Glomerular endothelial cell (primary cell): ENCODE measurements at places on chromosomes 4 and X. TPM values are rescaled to one million over a fixed set of nuclear protein-coding genes. Genes with fewer than 3 reads are reported as not detected.
A peak's percentile ranks its signal among the peaks of the same experiment; 100 is the strongest.

The SPANXB1 gene
- total RNA-seq, result not detected in 2 replicates

The IL13RA2 gene
- 0.12 TPM in 1 of 2 replicates, not detected in the other for total RNA-seq

The PPP1R2C gene
- not detected in 2 replicates for total RNA-seq

The GPR173 gene
- total RNA-seq, result 2.4 and 5.5 TPM in 2 replicates

The MYOZ2 gene
- 0.06 and 0.10 TPM in 2 replicates for total RNA-seq

The COL25A1 gene
- 1.7 and 2.2 TPM in 2 replicates for total RNA-seq

The AKAP4 gene
- not detected in 2 replicates for total RNA-seq

The RPA4 gene
- total RNA-seq, result 0.87 and 2.3 TPM in 2 replicates

DNA sequence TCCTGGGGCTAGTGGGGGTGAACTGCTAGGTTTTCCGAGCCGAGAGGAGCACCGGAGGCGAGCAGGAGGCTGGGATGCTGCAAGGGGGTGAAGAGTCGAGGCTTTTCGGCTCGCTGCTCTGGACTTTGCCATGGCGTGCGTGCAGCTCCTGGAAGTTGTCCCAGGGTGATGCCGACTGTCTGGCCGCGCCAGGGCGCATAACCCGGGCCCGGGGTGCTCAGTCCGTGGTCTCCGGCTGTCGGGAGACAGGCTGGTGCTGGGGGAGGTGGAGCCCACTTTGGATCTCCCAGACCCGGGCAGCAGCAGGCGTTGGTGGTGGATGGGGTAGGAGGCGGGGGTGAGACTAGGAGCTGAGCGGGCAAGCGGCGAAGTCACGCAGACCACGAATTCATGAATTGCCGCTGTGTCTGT lies 793 bp downstream of the GRIA3 start:
- no peak for DNase-seq

GRCh38 chr4:23388699-23389395 lies 501.0 kb downstream of the PPARGC1A start:
- DNase-seq, result no peak

GRCh38 chrX:130543603-130544325 lies 142.0 kb downstream of the RBMX2 start:
- no peak for DNase-seq

- no peak for DNase-seq
These were observed 86.4 kb downstream of the PPA2 start for GRCh38 chr4:105387466-105387865.

DNA sequence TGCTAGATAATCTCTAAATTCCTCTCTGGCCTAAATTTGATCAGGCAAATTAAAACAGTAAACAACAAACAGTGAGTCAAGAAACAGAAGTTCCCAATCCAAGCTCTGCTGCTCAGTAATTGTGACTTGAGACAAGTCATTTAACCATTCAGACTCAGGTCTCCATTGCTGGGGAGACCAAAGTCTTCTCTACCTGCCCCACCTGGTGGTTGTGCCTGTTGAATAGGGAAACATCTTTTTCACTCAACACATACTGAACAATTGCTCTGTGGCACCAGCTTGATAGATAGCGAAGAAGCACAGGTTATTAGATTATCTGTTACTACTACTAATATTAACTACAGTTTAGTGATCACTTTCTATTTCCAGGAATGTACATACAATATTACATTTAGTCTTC lies 112.1 kb upstream of the EOLA2 start:
- DNase-seq, result no peak

GRCh38 chr4:56414135-56414670 lies 21.2 kb downstream of the PPAT start:
- no peak for DNase-seq

- no peak for DNase-seq
These were observed 216.4 kb upstream of the GYPA start for GRCh38 chr4:144356941-144357381.

DNA sequence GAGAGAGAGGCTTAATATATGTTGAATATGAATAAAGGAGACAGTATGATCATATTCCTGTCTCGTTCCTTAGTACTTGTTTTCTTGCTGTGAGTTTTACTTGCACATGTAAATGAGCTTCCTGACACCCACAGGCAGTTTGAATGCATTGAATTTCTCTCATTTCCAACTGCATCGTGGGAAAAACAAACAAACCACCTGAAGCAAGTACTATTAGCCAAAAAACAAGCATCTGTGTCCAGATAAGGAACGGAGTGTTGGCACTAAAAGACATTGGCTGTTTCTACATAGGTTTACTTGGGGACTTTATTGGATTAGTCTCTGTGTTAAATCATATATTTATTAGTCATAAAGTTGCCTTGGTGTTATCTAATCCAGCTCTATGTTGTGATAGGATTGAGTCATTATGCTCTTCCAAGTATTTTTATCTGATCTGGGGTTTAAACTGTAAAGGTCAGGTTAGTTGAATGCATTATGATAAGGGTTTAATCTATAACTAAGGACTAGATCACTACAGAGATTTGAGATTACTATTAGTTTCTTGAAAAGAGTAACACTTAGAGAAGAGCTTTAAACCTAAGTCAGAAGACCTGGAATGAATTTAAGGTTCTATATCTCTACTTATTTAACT lies 339.0 kb upstream of the SPANXN4 start:
- DNase-seq, result no peak

DNA sequence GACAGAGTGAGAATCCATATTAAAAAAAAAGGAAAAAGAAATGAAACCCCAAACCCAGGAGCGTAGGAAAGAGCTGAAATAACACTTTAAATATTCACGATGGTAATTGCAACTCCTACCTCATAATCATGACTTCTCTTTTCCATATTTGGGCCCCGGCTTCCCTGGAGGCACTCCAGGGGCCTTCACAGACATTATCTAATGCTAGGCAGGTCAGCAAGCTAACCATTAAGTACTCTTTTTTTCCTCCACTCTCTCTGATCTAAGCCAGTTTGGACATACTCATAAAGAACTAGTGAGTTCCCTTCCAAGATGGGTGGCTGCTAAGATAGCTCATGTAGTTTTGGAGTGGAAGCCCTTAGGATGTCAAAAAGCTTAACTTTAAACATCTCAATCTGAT lies 83.2 kb downstream of the SH3KBP1 start:
- no peak for DNase-seq

DNA sequence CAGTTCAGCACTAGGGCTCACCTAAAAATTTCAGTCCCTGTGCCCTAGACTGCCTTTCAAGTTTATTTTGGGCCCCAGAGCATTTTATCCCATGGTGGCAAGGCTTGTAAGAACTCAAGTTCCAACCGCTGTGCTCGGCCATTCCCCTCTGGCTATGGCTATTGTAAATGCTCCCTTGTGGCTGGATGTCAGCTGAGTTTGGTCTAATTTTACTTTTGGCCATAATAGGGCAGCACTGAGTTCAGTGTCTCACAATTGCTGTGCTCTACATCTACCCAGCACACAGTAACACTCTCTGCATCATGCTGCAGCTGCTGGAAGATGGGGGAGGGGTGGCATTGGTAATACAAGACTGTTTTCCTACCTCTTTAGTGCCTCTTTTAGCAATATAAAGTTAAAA lies 210.8 kb upstream of the IRS4 start:
- no peak for DNase-seq

DNA sequence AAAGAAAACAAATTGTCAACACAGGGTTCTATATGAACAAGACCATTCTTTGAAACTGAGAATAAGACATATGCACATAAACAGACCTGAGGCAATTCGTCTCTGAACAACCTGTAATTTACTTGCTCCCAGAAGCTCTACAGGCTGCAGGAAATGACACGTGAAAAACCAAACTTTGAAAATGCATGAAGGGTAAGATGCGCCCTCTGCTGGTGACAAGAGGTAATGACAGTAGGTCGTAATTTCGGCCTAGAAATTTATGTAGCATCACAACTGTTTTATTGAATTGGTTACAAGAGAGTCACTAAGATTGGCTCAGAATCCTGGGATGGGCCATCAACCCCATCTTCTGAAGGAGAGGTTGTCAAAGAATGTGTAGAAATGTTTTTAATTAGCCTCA lies 276.5 kb downstream of the PPP4R3C start:
- DNase-seq, result peak; percentile 14

DNA sequence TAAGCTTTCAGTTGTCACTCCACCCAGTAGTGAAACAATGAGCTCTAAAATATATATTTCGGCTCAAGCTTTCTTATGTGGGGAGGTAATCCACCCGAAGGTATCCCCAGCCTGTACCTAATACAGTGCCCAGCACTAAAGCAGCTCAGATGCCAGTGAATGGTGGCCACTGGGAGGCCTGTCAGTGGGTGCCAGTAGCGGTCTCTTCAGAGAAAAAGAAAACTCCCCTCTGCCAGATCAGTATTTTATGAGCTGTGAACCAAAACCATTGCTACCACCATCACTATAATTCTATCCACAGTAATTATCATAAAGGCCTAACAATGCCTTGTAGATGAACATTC lies 835 bp upstream of the NFKB1 start:
- DNase-seq, result no peak

GRCh38 chr4:123659262-123659661 lies 262.7 kb downstream of the SPRY1 start:
- no peak for DNase-seq

DNA sequence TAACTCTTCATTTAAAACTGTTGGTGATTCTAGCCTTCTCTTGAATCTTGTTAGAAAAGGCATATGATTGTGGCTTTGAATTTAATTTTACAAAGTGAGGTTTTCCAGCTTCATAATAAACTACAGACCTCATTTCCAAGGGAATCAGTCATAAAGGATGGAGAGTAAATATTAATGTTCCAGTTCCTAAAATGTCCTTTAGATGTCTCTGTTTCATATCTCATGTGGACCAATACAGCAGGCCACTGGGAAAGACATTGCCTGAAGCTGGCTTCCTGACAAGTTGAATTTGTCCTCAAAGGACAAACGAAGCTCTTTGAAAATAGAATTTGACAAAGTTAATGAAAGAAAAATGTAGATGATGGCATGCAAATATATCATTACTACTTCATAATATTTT lies 125.4 kb downstream of the ZNF330 start:
- DNase-seq, result no peak

GRCh38 chr4:51906167-51906958 lies 63.4 kb downstream of the DCUN1D4 start:
- DNase-seq, result peak; percentile 63

DNA sequence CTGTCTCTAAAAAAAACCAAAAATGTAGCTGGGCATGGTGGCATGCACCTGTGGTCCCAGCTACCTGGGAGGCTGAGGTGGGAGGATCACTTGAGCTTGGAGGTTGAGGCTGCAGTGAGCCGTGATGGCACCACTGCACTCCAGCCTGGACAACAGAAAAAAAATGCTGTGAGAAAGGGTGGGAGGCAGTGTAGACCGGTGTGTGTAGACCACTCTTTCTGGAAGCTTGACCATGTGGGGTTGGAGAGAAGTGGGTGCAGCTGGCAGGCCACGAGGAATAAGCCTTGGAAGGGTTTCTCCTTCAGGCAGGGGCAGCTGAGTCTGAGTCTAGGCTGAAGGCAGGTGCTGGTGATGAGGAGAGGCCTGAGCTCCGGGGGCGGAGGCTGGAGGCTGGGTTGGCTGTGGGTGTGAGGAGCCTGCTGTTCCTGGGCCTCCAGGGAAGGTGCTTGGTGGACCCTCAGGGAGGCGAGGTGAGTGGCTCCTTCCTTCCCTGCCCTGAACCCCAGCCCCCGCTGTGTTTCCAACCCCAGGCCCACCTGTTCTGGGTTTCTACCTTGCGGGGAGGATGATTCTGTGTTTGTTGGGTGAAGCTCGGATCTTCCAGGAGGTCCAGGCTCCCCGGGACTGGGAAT lies 9.3 kb upstream of the TBC1D14 start:
- DNase-seq, result no peak

GRCh38 chrX:8179656-8180055 lies 8.6 kb upstream of the VCX2 start:
- no peak for DNase-seq

GRCh38 chrX:2561456-2561855 lies 60.7 kb upstream of the DHRSX start:
- DNase-seq, result no peak

GRCh38 chr4:159224408-159224807 lies 121.5 kb downstream of the RAPGEF2 start:
- DNase-seq, result no peak

GRCh38 chrX:75781611-75782010 lies 3.4 kb downstream of the MAGEE2 start:
- no peak for DNase-seq

DNA sequence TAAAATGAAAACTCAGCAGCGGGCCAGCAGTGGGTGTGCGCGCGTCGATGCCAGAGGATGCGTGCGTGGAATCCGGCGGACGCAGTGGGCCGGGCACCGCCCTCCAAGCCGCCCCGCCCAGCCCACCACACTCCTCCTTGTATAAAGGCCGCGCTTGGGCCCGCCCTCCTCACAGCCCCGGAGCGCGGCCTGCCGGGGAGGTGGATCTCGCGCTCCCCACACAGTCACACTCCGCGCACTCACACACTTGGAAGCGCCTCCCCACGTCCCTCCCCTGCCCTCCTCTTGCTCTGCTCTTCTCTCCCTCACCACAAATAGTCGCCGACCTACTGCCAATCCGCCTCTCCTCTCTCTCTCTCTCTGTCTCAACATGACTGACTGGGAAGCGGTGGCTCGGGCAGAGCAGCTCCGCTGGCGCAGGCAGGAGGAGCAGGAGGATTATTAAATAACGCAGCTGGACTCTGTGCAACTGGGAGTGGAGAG lies at the start of gene CCSER1:
Gene CCSER1, plus strand, starts transcription at position 172 of the 483 bp plus-strand sequence.
- DNase-seq, result no peak

- DNase-seq, result no peak
These were observed 105.8 kb downstream of the REPS2 start for GRCh38 chrX:17052210-17052609.

DNA sequence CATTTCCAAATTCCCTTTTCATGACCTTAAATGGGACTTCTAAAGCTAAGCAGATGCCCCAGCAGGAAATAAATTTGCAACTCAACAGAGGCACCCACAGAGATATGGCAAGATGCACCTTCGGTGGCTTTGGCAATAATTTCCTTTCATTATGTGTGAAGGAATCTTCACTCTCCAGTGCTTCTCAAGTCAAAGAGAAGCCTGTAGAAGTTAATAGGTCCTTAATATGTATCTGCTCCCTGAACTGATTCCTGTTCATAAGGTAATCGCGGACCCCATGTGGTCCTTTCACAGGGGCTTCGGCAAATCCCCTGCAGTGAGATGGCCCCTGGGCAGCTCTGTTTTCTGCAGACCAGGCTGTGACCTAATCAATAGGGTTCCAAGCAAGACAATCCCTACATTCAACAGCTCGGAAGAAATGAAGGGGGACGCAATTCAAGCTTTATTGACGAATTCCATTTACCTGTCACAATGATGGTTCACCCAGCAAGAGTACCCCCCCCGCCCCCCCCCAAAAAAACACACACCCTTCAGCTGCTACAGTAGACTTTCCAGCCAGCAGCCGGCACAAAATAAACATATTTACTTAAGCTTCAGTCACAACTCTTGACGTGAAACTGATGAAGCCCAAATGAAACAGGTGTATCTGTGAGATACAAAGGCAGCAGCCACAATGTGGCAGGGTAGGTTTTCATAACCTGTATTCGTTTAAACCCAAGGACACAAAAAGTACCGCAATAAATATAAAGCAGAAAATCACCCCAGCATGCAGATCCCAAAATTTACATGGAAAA lies 35.3 kb downstream of the FAT1 start:
- no peak for DNase-seq

GRCh38 chr4:8235224-8235623 lies 34.3 kb upstream of the HTRA3 start:
- DNase-seq, result no peak
